ENCODE measurements at places on chromosomes 1 and 21.

DNA sequence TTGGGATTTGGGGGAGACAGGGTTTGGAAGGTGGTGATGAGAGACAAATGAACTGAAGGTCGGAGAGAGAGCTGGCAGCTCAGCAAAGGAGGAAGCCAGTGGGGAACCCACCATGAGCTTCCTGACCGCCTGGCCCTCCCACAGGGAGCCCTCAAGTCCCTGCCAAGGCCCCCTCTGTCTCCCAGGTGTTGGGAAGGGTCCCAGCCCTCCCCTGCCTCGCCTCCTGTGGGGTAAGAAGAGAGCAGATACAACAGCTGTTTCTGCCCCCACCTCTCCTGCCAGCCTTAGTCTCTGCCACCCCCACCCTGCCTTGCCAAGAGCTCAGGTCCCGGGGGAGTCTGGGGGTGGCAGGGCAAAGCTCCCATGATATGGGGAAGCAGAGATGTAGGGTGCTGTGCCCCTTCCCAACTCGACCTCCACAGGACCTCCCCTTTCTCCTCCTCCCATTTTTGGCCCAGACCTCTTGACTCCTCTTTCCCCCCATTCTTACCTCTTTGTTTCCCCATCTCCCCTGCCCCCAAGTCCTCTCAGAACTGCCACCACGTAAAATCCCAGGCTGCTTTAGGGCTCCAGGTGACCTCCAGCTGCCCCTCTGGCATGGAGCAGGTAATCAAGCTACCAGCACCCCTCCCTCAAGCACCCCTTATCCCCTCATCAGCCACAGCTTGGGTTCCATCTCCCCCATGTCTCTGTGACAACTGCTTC, 556 bp downstream of the S100A1 start:
- no peak for DNase-seq

DNA sequence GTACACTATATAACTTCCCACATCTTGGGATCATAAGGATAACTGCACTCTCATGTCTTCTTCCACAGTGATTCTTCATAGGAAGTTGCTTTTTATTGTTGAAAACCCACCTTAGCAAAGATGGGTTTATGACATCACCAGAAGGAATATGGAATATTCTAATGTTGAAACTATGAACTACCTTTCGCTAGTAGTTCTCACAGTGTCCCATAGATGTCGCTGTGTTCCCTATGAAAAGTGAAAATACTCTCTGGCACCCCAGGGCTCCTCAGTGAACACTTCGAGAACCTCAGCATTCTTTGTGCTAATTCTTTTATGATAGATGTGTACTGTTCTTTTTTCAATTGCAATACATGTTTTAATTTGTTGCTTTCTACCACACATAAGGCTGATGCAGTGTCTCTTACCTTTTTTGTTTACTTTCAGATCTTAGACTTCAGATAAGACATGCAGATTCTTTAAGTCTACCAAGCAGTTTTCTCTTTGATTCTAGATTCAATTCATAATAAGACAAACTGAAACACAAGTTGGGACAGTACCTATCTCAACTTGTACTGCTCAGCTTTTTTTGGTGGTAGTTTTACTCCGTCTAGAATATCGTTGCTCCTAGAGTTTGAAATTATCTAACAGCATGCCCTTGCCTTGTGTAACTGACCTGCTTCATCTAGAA, 90.8 kb downstream of the GTF2B start:
- DNase-seq: no peak

GRCh38 chr1:203325418-203326091, 20.2 kb downstream of the BTG2 start:
- peak; percentile 50 for DNase-seq

DNA sequence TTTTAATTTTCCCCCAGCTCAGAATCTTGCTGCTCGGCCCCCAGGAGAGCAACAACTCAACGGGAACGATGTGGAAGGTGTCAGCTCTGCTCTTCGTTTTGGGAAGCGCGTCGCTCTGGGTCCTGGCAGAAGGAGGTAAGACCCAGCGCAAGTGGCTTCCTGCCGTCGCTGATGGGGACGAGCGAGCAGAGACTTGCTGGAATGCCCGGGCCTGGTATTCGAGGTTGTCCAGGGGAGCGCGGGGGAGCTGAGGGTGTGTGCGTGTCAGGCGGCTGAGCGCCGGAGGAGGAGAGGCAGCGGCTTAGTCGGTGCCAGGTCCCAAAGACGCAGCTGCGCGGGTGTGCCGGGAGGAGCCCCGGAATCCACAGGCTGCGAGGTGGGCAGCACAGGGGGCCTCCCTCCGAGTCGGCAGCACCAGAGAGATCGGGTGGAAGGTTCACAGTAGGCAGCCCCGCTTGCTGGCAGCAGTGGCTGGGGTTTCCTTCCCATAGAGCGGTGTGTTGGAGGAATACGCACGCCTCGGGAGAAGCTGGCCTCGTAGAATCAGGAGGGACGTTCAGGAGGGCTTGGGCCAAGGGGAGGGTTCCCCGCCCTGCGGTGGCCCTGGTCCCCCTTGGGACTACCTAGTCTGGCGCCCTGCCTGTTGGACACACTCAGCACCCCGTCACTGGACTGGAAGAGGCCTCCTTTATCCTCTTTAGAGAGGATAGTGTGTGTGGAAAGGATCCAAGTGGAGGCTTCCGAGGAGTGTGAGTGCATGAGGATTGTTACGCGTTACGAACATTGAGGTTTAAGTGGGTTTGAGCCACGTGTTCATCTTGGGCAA, 547 bp downstream of the PDPN start:
- DNase-seq: peak; percentile 65

GRCh38 chr1:64318428-64318827, 115.0 kb downstream of the UBE2U start:
- no peak for DNase-seq

DNA sequence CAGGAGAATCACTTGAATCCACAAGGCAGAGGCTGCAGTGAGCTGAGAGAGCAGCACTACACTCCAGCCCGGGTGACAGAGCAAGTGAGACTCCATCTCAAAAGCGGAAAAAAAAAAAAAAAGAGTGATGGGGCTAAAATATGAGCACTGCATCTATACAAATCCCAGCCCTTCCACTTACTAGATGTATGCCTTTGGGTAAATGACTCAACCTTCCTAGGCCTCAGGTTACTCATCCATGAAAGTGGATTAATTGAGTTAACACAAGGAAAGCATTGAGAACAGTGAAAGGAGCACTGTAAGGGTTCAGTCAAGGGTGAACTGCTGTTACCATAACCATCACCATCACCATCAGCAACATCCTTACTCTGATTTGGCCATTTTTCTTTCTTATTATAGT, 226.4 kb upstream of the C8B start:
- no peak for DNase-seq

DNA sequence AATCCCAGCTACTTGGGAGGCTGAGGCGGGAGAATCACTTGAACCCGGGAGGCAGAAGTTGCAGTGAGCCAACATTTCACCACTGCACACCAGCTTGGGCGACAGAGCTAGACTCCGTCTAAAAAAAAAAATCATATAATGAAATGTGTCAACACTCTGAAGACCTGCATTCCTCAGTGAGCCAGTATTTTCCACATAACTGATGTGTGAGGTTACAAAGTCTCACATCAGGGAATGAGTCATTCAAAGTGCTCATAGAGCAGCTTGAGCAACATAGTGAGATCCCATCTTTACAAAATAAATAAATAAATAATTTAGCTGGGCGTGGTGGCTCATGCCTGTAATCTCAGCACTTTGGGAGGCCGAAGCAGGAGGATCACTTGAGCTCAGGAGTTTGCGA, 65.5 kb downstream of the CASZ1 start:
- no peak for DNase-seq

Data from NCI-H2171 treated with DMSO at 0.1 percent for 48 hours (cell line).